Lung (tissue), 17 donors: ENCODE measurements at places on chromosomes 1 and 21. TPM values are rescaled to one million over a fixed set of nuclear protein-coding genes. Genes with fewer than 3 reads are reported as not detected.

DNA sequence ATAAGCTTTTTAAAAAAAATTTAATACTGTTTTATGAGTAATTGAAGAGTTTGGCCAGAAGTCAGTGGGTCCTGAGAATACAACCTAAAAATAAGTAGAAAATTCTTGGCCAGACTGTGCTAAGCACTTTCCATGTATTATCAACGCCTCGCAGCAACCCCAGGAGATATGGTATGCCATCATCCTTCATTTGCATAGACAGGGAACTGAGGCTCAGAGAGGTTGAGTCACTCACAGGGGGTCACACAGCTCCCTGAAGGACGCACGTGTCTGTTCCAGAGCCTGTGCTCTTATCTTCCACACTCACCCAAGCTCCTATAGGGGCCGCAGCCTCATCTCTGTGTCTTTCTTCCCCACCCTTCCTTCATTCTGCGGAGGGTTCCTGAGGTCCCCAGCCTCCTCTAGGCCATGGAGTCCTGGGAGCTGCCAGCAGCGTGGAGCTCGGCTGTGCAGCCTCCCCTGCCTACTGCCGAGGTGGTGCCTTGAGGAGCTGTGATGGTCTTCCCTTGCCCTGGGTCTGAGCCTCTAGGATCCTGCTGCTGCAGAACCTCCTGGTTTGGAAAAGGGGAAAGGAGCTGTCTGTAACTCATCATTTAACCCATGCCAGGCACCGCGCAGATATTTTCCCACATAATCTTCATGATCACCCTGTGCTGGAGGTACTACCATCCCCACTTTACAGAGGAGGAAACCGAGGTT is 30.3 kb upstream of the ECE1 start:
- DNase-seq: no peak

- peak; percentile 46 for DNase-seq
Measured at GRCh38 chr1:240091614-240092300, at the start of gene FMN2. FMN2 (plus strand) TSS chr1:240091883; CDS start chr1:240092110, 227 bp downstream.

DNA sequence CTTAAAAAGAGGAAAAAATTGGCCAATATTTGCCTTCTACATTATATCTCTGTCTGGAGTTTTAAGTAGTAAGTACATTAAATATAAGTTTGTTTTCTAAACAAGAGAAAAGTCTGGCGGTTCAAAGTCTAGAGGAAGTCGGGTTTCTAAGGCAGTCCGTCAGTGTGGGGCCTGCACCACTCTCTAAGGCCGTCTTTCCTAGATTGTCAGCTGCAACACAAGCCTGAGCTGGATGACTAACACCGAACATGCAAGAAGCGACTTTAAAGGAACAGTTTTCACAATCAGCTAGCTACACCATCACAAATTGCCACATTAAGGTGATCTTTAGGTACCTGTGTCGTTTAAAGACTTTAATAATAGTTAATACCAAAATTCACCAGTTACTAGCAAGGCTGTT is 19.6 kb downstream of the CCSAP start:
- no peak for DNase-seq

GRCh38 chr1:205597691-205598314 is 34.0 kb downstream of the ELK4 start:
- peak; percentile 49 for DNase-seq

DNA sequence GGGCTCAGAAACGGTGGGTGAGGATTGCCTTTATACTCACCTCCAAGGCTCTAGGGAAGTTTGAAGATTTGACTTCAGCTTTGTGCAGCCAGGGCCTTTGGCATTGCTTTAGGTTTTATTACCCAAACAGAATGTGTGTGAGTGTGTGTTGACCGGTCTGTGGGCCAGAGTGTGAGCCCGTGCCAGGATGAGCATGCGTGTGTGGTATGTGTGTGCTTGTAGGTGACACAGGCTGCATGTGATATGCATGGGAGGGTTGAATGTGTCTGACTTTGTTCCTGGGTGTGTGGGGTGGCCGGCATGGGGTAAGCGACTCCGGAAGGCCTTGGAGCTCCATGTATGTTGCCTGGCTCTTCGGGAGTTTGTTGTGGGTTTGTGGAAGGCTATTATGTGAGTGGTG is 160.5 kb downstream of the FOXD2 start:
- no peak for DNase-seq

GRCh38 chr1:21447311-21447710 is 7.4 kb downstream of the NBPF3 start:
- DNase-seq: no peak

DNA sequence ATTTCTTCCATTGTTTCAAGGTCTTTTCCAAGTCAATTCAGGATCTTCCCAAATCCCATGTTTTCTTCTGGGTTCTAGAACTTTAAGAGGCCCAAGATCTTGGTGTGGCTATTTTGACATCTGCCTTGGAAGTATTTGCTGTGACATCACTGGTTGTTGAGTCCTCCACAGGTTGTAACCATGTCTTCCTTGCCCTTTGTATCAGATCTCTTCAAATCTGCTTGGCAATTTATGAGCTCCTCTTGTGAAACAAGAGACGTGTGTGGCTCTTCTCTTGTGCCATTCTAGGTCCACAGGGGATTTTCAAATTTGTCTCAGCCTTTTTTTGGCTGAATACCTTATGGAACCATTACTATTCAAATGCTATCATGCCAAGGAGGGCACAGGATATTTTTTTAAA is 60.3 kb upstream of the KCNK2 start:
- DNase-seq: no peak

- DNase-seq: peak; percentile 18
Measured at GRCh38 chr1:99727575-99728185, 38.8 kb downstream of the FRRS1 start.

DNA sequence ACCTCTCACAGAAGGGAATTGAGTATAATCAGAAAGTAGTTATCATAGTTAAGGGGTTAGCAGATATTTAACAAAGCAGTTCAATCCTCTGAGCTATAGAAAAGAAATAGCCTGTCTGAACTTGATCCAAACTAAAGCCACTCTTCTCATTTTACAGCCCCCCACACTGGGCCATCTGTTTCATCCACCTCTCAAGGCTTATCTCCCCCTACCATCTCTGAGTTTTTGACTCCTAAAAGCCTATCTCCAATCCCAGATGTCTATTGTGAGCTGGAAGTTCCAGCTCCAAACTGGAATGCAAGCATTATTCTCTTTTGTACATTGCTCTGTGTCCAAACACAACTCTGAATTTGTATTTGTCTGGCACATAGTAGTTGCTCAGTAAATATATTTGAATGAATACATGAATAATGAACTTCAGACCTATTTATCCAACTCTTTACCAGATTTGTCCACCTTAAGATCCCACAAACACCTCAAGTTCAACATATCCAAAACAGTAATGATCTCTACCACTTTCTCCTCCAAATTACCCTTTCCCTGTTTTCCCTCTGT is 98.1 kb downstream of the PLPP3 start:
- DNase-seq: no peak

GRCh38 chr21:44592446-44593311 is at the start of gene KRTAP10-6:
KRTAP10-6 (minus strand) TSS chr21:44592505; CDS start chr21:44592484, 21 bp downstream.
- DNase-seq: peak; percentile 11

DNA sequence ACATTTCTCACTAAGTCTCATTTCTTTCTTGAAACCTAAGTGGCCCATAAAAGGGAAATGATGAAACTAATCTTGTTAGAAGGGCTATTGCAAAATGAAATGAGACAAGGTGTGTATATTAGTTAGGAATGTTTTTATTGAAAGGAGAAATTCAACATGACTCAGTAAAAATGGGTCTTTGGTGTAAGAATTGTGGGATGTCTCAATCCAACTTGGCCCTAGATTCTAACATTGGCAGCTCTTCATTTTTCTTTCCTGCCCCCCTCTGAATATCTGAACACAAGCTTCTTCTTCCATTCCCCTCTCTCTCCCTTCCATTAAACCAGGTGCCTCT is 26.8 kb upstream of the TARBP1 start:
- DNase-seq: no peak

DNA sequence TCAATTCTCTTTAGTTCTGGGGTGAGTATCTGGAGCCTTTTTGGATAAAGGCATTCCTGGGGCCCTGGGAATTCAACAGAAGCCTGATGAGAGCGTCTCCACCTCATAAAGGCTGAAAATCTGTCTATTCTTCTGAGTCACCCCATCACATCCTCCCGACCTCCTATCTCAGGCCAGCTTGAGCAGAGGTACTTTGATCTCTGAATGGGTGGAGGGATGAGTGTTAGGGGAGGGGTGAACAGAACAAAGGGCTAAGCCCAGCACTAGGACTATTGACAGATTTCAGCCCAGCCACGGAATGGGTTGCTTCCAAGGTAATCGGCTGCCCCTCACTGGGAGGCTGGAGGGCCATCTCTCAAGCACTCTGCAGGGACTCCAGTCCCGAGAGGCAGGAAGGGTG is 2.5 kb upstream of the MYBPH start:
- DNase-seq: no peak

DNA sequence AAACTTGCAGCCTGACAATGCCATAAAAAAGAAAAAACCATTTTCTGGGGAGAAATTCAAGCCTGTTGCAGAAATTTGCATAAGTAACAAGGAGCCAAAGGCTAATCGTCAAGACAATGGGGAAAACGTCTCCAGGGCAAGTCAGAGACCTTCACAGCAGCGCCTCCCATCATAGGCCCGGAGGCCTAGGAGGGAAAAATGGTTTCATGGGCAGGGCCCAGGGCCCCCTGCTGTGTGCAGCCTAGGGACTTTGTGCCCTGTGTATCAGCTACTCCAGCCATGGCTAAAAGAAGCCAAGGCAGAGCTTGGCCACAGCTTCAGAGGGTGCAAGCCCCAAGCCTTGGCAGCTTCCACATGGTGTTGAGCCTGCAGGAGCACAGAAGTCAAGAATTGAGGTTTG is 369.5 kb downstream of the NTNG1 start:
- no peak for DNase-seq

- no peak for DNase-seq
Measured at GRCh38 chr1:59046730-59047157, 250.2 kb upstream of the FGGY start.

DNA sequence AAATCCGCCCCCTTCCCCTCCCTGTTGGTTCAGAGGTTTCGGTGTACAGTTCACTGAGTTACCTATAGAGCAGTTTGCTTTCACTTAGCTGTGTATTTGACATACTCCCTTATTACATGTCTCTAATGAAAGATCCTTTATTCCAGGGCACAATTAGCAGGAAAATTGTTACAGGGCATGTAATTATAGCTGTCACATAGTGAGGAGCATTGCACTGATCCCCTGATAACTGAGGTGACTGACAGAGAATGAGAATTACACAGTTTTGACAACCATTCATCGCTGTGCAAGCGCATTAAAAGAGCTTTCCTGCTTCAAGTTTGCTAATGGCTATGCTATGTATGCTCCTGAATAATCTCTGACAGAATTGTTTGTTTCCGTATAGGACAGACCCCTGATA is 26.9 kb downstream of the DAP3 start:
- no peak for DNase-seq

GRCh38 chr21:41847066-41847804 is 31.9 kb downstream of the PRDM15 start:
- peak; percentile 57 for DNase-seq

DNA sequence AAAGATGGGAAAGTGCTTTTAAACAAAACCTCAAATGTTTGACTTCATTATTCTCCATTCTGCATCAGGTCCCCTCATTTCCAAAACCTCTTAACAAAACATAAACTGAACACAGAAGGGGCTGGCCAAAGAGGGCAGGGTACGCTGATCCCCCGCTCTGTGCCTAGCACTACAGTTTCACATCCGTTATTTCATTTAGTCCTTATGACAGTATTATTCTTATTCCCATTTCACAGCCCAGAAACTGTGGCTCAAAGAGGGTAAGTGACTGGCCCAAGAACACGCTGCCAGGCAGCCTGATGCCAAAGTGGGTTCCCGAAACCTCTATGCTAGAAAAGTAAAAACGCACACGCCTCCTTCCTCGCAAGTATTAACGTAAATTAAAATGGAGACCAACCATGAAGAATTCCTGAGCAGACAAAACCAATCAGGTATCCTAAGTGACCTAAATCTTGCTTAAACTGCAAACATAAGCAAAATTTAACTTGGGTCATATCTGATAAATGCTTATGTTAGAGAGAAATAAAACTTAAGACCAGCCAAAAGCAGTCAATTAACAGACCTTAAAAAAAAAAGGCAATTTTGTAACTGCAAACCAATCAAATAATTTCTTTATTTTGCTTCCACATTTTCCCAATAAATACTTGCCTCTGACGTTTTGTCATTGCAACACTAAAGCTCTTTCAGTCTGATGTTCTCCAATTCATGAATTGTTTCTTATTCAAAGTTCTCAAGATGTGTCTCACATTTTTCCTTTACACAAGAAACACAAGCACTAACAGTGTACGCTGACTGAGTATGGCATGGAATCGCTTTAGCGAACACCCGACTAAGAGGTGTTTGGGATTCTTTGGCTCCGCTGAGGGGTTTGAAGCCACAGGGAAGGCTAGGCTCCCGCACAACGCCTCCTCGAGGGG is 653 bp downstream of the CASP9 start:
- DNase-seq: peak; percentile 78

DNA sequence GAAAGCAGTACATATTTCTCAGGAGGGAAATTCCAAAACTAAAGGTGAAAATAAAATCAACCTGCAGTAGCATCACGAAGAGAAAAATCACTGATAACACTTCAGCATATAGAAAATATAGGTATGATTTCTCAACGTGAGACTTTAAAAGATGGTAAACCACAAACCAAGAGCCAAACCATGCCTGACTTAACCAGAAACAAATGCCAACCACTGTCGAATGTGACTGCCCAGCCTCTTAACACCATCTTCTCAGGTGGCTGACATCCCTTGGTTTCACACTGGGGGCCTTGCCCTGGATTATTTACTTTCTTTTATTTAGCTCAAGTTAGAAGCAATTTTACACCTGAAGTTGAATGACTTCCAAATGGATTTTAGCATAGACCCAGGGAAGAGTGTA is 10.1 kb downstream of the HMGCS2 start:
- DNase-seq: no peak

DNA sequence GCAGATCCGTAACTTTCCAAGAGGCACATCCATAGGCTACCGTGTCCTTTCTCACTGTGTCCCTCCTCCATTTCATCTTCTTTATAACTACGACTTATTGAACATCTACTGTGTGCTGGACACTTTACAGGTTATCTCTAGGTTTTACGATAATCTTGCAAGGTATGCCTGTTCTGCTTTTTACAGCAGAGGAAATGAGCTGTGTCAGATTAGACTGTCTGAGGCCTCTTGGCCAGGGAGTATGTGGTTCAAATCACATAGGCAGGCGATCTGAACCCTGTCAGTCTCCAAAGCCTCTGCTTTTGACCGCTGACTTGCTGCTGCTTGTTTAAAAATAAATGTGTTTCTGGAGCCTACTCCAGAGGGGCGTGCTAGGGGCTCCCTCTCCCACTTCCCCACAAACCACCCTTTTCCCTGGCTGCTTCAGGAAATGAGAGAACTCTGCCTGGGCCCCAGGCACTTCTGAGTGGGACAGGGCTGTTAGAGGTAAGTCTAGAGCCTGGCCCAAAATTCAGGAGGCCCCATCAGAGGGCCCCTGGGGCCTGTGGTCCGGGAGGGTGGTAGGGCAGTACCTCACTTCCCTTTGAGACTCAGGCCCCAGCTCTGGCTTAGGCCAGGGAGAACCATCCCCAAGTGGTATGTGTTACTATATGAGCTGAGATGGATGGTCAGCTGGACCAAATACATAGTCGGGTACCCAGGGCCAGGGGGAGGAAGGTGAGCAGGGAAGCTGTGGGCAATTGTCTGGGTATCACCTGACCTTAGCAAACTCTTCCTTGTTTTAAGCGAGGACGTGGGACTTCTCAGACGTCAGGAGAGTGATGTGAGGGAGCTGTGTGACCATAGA is 4.4 kb downstream of the PSEN2 start:
- no peak for DNase-seq

Gene VAV3
- polyA plus RNA-seq: 1.7 TPM

Gene HSPB7
- 11.5 TPM for polyA plus RNA-seq

Gene RIIAD1
- polyA plus RNA-seq: 8.6 TPM
